H9 (cell line): ENCODE measurements at places on chromosomes 1 and 21.

GRCh38 chr1:87806379-87807094, 477.9 kb downstream of the LMO4 start:
- no peak for DNase-seq

DNA sequence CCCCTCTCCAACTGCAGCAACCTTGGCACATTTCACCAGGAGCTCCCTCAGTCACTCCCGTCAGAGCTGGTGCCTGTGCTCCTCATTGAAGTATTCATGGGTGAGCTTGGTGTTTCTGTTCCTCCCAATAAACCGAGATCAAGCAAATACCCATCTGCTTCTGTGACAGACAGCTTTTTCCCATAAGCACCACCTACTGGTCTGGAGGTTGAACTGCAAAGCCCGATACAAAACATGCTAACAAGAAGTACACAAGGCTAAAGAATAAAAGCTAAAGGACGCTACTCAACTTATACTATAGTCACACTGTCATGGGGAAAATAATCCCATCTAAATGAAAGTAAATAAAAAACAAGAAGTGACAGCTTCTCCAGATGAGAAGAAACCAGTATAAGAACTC, 111.9 kb upstream of the C21orf91 start:
- DNase-seq, result no peak

DNA sequence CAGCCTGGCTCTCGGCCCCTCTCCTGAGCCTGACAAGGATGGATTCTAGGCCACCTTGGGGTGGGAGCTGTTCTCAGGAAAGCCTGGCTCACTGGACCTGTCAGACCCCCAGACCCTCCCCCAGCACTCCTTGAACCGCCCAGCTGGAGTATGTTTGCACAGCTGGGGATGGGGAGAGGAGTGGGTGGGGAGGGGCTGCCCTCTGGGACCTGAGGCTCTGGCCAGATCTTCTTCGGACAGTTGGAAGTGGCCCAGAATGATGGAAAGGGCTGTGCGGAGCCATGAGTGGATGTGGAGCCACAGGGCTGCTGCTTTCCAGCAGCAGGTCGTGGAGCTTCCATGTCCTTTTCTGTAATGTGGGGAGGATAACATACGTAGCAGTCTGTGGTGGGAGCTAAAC, 43.0 kb upstream of the TRABD2B start:
- DNase-seq, result no peak

DNA sequence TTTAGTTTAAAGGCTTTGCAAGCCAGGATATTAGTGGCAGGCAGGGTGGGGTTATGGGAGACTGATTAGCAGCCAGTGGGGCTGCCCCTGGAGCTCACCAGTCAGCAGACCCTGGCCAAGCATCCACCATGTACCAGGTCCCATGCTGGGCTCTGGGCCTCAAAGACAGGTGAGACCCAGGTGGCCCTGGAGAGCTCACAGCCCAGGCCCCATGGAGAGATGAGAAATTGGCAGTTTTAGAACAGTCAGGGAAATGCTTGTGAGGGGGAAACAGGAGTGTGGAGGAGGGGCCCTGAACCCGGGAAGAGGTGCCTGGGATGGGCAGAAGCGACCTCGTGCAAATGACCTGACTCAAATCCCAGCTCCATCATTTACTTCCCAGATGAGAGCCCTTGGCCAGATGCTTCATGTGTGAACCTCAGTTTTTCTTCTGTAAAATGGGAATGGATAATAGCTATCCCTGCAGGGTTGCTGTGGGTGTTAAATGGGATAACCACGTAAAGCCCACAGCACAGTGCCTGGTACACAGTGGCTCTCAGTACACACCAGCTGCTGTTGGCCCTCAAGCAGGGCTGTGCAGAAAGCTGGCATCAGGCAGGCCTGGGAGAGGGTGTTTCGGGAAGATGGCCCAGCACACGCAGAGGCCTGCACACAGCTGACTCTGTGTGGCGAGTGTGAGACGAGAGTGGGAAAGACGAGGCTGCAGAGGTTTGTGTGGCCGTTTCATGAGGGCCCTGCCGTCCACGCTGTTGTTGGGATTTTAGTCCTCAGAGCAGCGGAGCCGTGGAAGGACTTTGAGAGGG, 518.5 kb downstream of the PTPRU start:
- peak; percentile 6 for DNase-seq

DNA sequence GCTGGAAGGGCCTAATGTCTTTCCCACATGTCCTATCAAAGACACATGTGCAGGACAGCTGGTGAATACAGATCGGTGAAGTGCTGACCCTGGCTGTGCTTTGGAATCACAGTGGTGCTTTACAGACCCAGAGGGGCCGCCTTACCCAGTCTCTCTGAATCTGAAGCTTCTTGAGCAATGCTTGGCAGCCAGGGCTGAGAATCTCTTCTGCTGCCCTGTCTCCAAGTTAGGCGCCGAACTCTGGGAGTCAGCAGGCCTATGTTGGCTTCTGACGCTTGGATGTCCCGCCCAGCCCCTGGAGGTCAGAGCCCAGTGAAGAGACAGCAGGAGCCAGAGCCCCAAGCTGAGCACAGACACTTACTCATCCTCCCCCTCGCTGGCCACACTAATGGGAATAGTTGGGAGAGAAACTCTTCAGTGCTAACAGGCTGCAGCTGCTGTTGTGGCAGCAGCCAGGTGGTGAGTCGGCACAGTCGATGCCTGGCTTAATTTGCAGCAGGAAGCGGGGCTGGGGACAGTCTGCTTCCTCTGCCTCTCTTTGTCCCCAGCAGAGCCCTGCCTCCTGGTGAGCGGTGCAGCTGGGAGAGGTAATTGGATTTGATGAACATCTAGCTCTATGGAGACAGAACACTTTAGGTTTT, 68.1 kb downstream of the URB2 start:
- peak; percentile 88 for DNase-seq

DNA sequence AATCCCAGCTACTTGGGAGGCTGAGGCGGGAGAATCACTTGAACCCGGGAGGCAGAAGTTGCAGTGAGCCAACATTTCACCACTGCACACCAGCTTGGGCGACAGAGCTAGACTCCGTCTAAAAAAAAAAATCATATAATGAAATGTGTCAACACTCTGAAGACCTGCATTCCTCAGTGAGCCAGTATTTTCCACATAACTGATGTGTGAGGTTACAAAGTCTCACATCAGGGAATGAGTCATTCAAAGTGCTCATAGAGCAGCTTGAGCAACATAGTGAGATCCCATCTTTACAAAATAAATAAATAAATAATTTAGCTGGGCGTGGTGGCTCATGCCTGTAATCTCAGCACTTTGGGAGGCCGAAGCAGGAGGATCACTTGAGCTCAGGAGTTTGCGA, 65.5 kb downstream of the CASZ1 start:
- DNase-seq, result no peak

DNA sequence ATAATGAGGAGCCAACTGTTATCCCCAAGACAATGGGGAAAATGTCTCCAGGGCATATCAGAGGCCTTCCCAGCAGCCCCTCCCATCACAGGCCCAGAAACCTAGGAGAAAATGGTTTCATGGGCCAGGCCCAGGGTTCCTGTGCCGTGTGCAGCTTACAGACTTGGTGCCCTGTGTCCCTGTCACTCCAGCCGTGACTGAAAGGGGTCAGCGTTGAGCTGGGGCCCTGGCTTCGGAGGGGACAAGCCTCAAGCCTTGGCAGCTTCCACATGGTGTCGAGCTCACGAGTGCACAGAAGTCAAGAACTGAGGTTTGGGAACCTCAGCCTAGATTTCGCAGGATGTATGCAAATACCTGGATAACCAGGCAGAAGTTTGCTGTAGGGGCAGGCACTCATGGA, 18.1 kb downstream of the SIPA1L2 start:
- peak; percentile 73 for DNase-seq

DNA sequence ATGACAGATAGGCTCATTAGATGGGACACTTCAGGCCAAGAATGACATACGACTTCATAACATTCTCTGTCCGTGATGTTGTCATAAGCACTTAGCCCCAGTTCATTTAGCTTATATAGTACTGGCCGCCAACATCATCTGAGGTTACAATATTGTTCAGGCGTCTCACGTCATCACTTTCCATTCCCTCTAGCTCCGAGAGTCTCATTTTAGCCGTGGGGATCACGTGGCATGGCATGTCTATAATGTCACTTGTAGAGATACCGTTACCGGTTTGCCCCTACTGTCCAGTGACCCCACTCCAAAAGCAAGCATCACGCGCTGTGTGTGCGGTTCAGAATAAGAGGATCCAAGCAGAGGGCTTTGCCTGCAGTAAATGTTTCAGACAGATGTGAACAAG, 34.6 kb upstream of the HEATR1 start:
- DNase-seq, result no peak
